ENCODE measurements at places on chromosomes 7 and 10. TPM values are rescaled to one million over a fixed set of nuclear protein-coding genes. Genes with fewer than 3 reads are reported as not detected.

DNA sequence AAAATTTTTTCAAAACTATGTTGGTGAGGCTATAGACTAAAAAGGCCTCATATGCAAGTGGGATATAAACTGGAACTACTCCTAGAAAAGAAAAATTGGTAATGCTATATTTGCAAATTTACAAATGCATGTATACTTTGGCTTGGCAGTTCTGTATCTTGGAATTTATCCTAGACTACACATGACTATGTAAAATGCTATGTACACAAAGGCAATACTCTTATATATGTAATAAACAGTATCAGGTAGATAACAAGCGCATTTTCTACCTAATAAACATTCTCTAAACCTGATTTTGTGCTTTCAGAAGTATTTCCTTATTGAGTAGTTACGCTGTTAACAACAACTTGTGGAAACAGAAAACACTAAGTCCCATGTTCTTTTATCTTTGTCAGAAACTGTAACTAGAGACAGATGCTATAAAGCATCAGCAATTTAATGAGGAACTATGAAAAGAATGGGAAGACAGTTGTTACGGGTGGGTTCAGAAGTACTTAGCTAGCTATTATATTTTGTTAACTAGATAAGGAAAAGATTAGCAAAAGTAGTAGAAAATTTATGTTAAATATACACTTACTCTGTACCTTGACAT, 107.8 kb downstream of the ARHGAP12 start:
- no peak for DNase-seq

- no peak for DNase-seq
Measured at GRCh38 chr10:97542169-97543024, 30.2 kb upstream of the ANKRD2 start.

DNA sequence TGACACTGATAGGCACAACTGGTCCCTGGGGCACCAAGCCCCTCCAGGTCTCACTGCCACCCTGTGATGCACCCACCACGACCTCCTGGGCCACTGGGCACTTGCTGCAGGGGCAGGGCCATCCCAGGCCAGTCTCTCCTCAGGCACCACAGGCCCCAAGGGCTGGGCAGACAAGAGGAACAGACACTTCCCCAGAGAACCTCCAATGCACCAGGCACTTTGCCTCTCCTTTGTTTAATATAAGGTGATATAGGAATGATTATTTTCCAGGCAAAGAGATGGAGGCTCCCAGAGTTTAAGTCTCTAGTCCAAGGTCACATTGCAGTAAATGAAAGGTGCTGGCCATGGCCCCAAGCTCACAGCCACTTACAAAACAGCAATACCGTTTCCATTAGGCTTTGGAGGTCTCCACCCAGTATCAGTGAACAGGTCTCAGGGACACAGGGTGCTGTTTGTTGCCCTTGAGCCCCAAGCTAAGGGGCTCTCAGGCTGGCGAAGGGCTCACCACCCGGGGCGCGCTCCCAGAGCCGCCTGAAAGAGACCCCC, 4.5 kb downstream of the DEPP1 start:
- no peak for DNase-seq

GRCh38 chr7:115976651-115977050, 53.9 kb downstream of the TFEC start:
- no peak for DNase-seq

- DNase-seq, result no peak
Measured at GRCh38 chr10:7567911-7568620, 98.7 kb downstream of the ITIH5 start.

DNA sequence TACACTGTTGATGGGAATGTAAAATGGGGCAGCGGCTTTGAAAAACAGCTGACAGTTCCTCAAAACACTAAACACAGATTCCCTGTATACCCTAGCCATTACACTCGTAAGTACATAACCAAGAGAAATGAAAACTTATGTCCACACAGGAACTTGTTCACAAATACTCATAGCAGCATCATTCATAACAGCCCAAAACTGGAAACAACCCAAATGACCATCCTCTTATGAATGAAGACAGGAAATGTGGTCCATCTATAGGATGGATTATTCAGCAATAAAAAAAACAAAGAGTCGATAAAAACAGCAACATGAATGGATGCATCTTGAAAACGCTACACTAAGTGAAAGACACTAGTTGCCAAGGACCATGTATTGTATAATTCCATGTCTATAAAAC, 23.7 kb downstream of the NMT2 start:
- no peak for DNase-seq

NPY4R2 gene
- total RNA-seq, result 0.49 TPM

GTPBP4 gene
- 24.8 TPM for total RNA-seq

TYW1B gene
- total RNA-seq, result 6.9 TPM

HOXA6 gene
- 1.7 TPM for total RNA-seq

LRRC27 gene
- total RNA-seq, result 4.9 TPM

SEC23IP gene
- total RNA-seq, result 15.5 TPM

MINDY3 gene
- 25.0 TPM for total RNA-seq

ENTPD1 gene
- total RNA-seq, result 17.7 TPM

Data from vagina (tissue), 2 donors.